HT1080 (cell line): ENCODE measurements at places on chromosomes 16 and 17.

DNA sequence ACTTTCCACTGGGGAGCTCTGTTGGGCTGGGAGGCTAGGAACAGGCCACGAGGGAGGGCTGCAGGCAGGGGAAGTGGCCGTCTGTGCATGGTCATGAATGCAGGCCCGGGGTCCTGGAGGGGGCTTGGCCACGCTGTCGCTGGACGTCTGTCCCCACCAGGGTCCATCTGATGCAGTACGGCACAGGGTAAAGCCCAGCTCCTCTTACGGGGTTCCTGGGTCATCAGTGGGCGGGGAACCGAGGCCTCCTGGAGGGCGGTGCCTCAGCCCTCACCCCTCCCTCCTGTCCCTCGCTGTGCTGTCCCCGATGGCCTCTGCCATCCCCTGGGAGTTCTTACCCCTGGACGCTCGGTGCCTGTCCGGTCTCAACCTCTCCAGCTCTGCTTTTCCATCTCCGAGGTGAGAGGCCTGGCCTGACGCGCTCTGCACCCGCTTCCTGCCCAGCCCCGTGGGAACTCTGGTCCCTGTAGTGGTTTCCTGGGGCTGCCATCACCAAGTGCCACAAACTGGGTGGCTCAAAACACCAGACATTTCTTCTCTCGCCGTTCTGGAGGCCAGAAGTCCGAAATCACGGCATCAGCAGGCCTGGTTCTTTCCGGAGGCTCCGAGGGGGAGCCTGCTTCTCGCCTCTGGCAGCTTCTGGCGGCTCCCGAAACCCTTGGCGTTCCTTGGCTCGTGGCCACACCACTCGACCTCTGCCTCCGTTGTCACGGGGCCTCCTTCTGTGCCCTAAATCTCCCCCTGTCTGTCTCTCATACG is 182.8 kb downstream of the SEC14L1 start:
- DNase-seq: no peak

DNA sequence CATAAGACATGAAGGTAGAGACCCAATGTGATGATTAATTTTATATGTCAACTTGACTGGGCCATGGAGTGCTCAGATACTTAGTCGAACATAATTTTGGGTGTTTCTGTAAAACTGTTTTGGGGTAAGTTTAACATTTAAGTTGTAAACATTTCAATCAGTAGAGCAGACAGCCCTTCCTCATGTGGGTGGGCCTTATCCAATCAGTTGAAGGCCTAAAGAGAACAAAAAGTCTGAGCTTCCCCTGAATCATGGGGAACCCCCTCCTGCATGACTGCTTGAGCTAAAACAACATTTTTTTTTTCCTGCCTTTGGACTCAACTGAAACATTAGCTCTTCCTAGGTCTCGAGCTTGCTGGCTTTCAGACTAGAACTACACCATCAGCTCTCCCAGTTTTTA is 327.3 kb upstream of the SOX9 start:
- no peak for DNase-seq

GRCh38 chr17:27762527-27763305 is 37.6 kb downstream of the NOS2 start:
- no peak for DNase-seq

DNA sequence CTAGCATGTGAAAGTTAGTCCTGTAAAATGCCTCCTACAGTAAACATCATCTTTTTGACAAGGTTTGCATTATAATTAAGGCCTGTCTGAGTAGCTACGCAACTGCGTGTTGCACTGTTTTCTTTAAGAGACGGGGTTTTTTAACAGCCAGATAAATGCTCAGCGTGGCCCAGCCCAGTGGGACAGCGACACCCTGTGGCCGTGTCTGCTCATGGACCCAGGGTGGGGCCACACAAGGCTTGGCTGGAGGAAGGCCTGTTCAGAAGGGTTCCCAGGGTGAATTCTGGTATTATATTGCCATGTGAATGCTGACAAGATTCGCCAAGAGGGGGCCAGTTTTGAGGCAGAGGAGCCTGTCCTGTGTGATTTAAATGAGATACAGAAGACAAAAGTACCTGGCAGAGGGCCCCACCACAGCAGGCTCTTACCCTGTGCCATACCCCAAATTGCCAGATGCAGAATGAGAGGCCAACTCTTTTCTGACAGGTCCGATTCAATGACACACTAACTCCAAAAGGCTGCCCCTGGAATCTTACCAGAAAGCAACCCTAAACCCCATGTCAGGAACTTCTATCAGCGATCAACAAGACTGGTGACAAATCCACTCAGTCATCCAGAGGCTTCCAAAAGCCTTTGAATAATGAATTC is 65.9 kb upstream of the IRX6 start:
- peak; percentile 54 for DNase-seq

- no peak for DNase-seq
Observed at GRCh38 chr17:58336456-58337209, 8.0 kb upstream of the TSPOAP1 start.

DNA sequence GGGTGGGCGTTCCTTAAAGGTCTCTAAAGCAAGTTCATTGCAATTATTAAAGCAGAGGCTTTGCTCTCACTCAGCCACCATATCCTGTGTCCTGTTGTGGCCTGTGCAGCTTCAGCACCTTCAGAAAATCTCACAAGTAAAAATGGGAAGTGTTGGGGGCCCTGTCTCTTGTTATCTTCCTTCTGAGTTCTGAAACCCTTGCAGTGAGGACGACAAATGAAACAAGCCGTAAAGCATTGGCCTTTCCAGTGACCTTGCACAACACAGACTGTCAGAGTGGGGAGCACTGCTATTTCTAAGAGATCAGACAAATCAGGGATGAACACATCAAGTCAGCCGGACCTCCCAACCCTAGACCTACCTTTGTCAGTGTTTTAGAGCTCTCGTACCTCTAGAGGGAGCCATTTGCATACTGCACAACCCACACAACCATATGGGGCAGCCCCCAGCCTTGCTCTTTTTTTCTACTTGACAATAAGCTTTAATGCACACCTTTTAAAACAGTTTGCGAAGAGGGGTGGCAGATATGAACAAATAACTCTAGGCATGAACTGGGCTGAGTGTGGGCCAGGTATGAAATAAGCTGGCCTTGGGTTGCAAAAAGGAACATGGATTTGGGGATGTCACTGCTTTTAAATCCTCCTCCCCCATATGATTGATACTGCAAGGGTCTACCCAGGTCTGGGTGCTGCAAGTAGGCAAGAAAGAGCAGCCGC is 89.8 kb downstream of the KATNIP start:
- peak; percentile 55 for DNase-seq

DNA sequence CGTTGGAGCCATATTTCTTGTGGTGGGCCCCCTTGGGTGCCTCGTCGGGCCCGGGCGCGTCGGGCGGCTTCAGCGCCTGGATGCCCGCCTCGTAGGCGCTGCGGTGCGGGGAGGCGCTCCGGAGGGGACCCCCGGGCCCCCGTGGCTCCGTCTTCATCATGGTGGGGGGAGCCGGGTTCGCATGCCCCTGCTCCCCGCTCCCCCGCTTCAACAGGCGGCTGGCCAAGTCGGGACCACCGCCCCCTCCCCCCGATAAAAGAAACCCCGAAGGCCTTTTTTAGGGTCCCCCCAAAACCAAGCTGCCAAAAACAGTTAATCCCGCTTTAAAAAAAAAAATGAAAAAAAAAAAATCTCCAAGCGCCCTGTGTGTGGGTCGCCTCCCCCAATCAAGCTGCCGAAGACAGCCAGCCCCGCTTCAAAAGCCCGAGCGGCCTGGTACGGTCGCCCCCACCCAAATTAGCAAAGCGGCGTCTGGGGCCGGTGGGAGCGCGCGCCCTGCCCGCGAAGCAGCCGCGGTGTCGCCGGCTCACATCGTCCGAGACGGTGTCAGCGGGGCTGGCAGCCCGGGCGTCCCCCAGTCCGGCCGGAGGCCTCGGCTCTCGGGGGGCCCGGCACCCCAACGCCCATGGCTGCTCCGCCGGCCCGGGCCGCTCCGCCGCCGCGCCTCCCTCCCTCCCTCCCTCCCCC is at the start of gene PPP1R9B:
PPP1R9B (minus strand) TSS at position 324 of the 687 bp plus-strand sequence; CDS start at position 160, 164 bp downstream.
- no peak for DNase-seq

- DNase-seq: no peak
Observed at GRCh38 chr17:33050611-33051140, 59.0 kb downstream of the SPACA3 start.

- DNase-seq: peak; percentile 82
Observed at GRCh38 chr16:89507834-89508590, at the start of gene SPG7. Gene SPG7 (plus strand): TSS chr16:89508403. CDS start chr16:89508418, 15 bp downstream.

GRCh38 chr17:47204722-47205418 is 4.3 kb upstream of the MYL4 start:
- DNase-seq: peak; percentile 60

DNA sequence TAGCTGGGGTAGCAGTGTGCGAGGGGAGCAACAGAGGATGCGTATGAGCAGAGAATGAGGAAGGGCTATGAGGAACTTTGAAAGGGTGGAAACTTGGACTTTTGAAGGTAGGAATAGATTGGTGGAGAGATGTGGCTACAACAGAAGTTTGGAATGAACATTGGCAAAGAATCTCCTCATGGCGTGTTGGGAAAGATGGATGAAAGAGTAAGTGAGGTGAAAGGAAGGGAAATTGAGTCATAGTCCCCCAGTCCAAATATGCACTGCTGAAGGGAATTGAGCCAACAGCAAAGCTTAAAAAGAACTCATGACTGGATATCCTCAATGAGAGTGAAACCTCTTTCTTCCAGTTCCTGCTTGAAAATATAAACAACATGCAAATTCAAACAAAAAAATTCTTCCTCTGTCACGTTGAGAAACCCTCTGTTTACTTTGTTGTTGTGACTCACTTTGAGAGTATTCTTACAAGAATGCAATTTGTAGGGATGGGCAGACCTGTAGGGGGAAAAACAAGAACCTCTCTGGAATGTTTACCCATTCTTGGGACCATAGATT is 313.2 kb upstream of the KCNJ16 start:
- peak; percentile 91 for DNase-seq

DNA sequence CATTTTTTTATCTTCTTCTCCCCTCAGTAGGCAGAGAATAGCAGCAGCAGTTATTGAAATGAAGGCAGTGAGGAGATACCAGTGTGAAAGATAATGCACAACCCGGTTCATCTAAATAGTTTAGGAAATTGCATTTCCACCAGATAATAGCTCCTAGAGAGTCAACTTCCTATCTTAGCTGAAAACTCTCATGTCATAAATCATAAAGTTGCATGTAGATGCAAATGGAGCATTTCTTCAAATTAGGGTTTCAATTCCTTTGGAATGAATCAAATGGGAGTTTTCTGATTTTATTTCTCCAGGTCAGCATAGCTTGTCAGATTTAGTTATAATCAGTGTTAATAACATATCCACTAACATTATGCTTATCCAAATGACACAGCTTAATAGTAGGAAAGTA is 335.3 kb downstream of the CNTNAP4 start:
- no peak for DNase-seq

GRCh38 chr16:1631230-1631629 is 19.1 kb downstream of the CRAMP1 start:
- DNase-seq: no peak

DNA sequence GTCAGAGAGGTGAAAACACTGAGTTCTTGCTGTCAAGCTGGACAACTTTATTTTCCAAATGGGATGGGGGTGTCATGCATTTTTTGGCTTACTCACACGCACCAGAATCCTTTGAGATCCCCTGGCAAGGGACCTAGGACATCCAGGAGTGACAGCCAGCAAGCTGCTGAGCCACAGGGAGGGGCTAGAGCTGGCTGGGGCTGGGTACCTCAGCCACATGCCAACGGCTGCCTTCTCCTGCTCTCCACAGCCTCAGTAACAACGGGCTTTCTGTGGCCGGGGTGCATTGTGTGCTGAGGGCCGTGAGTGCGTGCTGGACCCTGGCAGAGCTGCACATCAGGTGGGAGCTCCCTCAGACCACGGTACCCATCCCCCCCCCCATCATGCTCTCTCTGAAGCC is 47.6 kb downstream of the NLRC5 start:
- no peak for DNase-seq

DNA sequence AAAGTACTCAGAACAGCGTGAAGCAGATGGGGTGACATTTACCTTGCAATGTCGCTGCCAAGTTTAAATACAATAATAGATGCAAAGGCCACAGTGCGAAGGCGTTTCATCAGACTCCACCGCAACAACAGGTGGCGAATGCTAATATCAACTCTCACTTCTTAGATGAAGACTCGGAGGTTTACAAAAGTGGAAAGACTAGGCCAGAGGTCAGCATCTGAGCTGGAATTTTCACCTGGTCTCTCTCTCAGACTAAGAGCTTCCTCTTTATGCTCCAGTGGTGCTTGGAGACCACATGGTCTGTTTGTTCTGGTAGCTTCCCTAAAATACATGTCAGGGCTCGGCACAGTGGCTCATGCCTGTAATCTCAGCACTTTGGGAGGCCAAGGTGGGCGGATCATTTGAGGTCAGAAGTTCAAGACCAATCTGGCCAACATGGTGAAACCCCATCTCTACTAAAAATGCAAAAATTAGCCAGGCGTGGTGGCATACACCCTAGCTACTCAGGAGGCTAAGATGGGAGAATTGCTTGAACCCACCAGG is 169.1 kb downstream of the XYLT1 start:
- no peak for DNase-seq

- DNase-seq: peak; percentile 65
Observed at GRCh38 chr17:59149051-59149450, 5.9 kb downstream of the SKA2 start.

- peak; percentile 28 for DNase-seq
Observed at GRCh38 chr17:13490427-13490826, 111.3 kb downstream of the HS3ST3A1 start.

GRCh38 chr17:78722246-78722761 is 59.8 kb downstream of the CYTH1 start:
- DNase-seq: no peak

DNA sequence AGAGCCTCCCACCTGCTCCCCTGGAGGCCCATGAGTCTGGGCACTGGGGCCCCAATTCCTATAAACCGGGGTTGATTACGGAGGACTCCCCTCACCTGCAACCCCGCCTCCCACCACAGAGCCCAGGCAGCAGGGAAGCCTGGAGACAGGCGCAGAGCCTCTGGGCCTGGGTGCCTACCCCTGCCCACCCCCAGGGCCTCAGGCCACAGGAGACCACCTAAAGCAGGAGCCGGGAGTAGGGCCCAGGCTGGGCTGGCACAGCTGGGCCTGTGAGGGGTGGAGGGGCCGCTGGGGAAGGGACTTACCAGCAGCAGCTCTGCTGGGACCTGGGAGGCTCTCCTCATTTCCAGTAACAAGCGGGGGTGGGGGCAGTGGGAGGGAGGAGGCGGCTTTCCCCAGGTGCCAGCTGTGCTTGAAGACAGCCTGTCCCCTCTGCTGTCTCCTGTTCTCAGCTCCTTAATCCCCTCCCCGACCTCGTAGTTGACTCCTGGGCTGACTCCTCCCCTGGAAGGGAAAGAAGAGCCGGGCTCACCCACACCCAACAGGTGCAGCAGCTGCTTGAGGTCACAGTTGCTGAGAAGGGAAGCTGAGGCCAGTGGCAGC is 46.8 kb downstream of the TMEM235 start:
- no peak for DNase-seq

DNA sequence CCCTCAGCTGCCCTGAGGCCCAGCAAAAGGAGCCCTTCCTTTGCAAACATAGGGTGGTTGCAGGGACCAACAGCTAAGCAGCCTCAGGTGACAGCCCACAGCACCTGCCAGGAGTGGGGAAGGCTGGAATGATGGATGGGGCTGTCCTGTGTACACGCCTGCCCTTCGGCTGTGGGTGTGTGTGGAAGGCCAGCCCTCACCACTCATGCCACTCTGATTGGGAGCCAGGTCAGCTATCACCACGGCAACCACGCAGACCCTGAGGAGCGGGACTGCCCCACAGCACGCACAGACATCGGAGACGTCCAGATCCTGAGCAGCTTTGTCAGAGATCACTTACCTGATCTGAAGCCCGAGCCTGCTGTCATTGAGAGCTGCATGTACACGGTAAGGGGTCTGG is 11.9 kb downstream of the PIPOX start:
- DNase-seq: no peak

- DNase-seq: peak; percentile 91
Observed at GRCh38 chr17:80219013-80219762, 945 bp downstream of the SGSH start.
